ENCODE measurements at places on chromosomes 7 and 10.

DNA sequence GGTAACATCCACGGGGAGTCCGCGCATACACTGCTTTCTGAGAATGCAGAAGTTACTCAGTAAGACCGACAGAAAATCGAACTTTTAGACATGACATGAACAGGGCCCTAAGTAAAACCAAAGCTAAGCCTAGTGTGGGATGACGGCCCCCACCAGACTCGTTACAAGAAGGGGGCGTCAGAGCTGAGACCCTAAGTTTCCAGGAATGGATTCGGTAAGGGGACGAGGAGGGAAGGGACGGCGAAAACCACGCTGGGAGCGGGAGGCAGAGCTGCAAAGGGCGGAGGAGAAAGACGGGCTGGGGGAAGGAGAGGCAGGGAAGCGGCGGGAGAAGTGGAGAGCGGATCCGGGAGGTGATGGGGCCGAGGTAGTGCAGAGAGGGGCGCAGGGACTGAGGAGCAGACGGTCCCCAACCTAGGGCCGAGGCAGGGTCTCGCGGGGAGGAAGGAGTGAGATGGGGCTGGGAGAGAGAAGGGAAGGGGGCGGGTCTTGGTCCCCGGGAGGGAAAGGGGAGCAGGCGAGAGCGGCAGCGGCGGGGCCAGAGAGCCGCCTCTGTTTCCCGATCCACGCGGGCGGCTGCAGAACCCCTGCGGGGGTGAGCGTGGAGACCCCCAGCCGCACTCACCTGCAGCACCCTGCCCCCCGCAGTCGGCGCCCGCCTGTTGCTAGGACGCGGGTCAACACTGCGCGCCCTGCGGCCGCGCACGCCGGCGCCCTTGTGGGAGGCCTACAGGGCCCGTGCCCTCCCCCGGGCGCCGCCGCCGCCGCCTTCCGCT is 513 bp downstream of the ODAD2 start:
- DNase-seq = no peak

DNA sequence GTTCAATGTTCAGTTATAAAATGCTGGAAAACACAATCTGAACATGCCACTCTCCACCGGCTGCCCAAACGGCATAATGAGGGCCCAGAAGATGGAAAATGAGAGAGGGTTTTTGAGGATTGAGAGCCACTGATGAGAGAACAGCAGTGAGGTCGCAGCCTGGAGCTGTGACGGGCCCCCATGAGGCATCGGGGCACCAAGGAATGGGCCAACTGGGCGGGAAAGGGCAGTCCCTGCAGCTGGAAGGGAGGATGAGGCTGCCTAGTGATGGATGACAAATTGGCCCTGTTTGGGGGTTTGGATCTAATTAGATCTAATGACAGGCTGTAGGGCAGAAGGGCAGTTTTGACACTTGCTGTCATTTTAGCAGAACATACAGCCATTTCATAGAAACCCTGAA is 39.1 kb downstream of the WNT2 start:
- DNase-seq = no peak

DNA sequence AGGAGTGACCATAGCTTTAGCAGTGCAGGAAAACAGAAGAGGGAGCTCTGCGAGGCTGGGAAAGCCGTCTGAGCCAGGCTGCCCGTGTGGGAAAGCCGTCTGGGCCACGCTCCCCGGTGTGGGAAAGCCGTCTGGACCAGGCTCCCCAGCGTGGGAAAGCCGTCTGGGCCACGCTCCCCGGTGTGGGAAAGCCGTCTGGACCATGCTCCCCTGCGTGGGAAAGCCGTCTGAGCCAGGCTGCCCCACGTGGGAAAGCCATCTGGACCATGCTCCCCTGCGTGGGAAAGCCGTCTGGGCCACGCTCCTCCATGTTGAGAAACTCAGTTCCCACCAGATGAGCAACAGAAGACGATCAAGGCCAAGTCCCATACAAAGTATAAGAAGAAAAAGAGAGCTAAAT is 101.8 kb downstream of the GALNT11 start:
- no peak for DNase-seq

GRCh38 chr7:87107949-87108776 is 44.1 kb upstream of the DMTF1 start:
- no peak for DNase-seq

- no peak for DNase-seq
These were observed 457 bp downstream of the ACADSB start for GRCh38 chr10:123009105-123009820.

DNA sequence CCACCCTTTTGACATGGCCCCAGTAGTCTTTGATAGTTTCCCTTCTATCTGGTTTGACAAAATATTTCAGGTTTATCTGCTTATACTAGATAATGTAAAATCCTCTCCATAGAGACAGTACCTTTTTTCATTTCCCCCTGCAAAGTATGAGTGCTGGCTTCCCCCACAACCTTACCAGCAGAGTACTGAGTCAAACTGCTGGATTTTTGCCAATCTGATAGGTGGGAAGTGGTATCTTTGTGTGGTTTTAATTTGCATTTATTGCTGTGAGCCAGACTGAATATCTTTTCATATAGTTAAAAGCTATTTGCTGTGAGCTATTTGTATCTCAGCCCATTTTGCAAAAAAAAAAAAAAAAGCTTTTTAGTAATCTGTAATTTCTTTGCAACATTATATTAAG is 32.1 kb upstream of the HECTD2 start:
- DNase-seq = no peak

DNA sequence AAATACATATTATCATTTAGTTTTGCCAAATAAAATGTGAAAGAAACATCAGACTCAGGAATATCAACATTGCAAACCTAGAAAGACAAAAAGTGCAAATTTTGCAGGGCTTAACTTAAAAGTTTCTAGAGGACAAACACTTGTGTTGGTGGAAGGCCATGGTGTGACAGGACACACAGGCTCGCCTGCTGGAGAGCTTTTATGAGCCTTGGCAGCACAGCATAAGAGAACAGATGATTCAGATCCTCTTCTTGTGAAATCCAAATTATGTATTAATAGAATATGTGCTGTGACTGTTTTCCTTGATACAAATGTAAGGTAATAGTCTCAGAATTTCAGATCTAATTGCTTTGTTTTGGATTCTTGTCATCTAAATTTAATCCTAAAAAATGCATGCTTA is 72.9 kb upstream of the ABCB5 start:
- no peak for DNase-seq

Data from stimulated activated CD8-positive, alpha-beta memory T cell treated with anti-CD3 and anti-CD28 coated beads, Interleukin-2, amount 100 ng/mL, for 1 hour (primary cell).